ENCODE measurements at places on chromosomes 2 and 18. TPM values are rescaled to one million over a fixed set of nuclear protein-coding genes. Genes with fewer than 3 reads are reported as not detected.

EMILIN1 gene
- total RNA-seq = 1.1 TPM

FOXI3 gene
- total RNA-seq = not detected

NEUROD1 gene
- not detected for total RNA-seq

TEKT4 gene
- 0.59 TPM for total RNA-seq

CNDP1 gene
- not detected for total RNA-seq

PPP1R1C gene
- total RNA-seq = not detected

Data from T-helper 2 cell treated with Interferon-gamma antibody and Interleukin-4, amounts not matched to agents 100 ng/mL and 5 ng/mL, for 36 hours (primary cell).